ENCODE measurements at places on chromosomes 11 and 22. TPM values are rescaled to one million over a fixed set of nuclear protein-coding genes. Genes with fewer than 3 reads are reported as not detected.
A peak's percentile ranks its signal among the peaks of the same experiment; 100 is the strongest.

DNA sequence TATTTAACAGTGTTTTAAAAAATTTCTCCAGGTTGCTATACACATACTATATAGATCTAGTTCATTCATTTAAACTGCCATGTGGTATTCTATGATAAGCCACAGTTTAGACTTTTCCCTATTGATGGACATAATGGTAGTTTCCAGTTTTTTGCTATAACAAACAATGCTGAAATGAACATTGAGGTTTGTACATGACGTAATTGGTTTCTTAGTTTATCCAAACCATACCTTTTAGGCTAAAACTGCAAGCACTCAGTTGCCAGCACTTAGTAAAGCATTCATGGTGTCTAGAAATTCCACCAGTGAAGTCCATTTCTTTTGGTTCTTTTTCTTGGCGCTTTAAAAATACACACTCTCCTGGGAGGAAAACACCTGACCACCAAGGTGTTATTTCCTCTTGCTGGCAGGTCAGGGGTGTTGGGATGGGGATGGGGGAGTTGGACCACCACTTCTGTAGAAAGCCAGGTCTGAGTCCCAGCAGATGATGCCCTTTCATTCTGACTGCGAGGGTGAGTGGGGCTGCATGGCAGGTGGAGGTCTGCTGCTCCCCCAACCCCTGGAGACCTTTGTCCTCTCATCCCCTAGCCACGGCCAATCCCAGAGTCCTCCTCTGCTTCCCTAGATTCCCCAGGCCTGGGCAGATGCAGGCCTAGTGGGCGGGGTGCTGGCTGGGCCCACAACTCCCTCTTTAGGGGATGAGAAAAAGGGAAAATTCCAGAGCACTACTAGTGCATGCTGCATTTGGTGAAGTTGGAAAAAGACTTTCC is 41.1 kb downstream of the C11orf91 start:
- no peak for DNase-seq

DNA sequence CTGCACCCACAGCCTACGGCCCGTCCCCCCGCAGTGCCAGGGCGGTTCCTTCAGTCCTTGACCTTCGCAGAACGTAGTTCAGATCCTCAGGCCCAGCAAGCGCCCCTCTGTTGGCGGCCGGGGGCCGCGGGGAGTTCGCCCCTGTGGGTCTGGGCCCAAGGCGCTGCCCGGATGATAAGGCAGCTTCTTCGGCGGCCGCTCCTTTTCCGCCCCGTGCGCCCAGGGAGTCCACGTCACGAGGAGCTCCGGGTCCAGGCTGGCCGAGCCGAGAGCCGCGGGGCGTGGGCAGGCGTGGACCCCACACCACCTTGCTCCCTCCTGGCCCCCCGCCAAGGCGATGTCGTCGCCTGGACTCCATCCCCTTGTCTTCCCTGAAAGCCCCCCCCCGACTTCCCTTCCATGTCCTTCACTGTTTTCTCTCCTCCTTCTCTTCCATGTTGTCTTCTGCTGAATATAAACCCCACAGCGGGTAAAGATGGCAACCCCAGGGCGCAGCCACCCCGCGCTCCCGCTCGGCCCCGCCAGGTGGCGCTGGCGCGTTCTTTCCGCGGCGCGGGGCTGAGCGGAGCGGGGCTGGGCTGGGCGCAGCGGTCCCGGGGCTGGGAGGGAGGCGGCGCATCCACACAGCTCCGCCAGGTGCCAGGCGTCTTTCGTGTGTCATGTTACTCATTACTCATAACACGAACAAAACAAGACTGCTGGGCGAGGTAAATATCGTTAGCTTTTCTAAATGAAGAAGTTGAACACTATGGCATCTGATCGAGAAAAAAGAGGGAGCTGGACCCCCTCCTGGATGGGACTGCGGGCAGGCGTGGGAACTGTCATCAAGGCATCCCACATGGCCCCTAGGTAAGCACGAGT is 321.0 kb downstream of the NTM start:
- peak; percentile 58 for DNase-seq

GRCh38 chr22:39362271-39362670 is 12.5 kb downstream of the SYNGR1 start:
- no peak for DNase-seq

DNA sequence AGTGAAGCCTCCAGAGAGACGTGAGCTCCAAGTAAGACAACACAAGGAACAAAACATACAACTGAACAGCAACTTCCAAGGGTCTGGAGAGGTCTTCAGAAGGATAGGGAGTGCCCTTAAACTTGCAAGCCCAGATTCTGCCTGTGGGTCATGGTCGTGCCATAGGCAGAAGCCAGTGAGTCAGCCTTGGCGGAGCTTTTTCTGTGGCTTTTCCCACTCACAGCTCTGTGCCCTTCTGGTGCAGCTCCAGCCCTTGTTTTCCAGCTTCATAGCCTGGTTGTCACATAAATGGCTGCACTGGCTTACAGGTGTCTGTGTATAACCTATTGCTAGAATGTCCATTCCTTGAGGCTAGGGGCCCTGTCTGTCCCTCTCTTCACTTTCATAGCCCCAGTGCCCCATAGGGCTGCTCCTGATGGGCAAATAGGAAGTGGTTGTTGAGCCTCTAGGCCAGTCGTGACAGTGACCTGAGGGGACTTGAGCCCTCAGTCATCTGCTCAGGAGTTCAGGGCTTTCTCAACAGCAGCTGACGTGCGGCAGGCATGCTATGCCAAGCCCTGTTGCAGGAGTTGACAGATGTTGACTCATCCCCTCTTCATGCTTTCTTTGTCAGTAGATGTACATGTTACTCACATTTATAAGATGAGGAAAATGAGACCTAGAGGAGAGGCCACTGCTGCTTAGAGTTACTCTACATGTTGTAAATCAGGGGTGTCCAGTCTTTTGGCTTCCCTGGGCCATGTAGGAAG is 7.4 kb downstream of the MED15 start:
- DNase-seq = peak; percentile 97

- DNase-seq = no peak
Measured at GRCh38 chr22:49372111-49372529, 455.6 kb downstream of the BRD1 start.

GDPD4 gene
- not detected for total RNA-seq
